CD4-positive, alpha-beta T cell treated with Interferon gamma for 1 hour (primary cell): ENCODE measurements at places on chromosomes 2 and 18.

- DNase-seq, result no peak
Observed at GRCh38 chr2:50607721-50608120, 424.2 kb downstream of the NRXN1 start.

- DNase-seq, result no peak
Observed at GRCh38 chr18:9117980-9118841, 15.7 kb downstream of the NDUFV2 start.

DNA sequence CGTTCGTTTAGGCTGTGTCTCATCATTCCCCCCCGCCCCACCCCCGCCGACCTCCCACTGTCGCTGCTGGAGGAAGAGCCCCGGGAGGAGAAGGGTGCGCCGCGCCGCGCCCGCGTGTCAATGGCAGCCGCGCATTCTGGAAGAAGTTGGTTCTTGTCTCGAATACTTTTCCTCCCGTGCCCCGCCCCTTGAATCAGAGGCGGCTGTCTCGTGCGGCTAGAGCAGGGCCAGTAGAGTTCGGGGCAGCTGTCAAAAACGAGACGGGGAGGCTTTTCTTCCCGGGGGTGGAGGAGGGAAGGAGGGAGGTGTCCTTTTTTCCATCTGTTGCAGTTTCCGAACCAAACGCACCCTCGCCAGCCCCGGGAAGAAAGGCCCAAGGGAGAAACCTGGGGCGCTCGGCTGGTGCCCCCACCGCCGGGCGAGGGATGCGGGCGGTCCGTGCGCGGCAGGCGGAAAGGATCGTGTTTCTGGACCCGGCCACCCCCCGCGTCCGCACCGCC is 410 bp upstream of the TGIF1 start:
- DNase-seq, result no peak

DNA sequence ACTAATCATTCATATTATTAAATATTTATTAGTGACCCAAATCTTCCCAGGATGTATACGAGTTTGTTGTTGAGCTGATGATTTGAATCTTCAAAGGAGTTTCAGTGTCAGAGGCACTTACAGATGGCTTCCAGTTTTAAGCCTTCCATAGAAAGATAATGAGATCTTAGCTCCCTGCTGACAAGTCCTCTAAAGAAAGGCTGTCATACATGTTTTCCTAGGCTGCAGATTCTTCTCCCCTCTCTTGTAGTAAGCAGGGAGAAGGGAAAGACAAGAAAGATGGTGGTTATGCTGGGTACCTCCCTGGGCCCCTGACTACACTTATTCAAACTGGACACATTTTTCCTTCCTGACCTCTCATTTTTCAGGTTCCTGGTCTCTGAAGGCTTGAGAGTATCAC is 8.1 kb upstream of the GAREM1 start:
- DNase-seq, result no peak

DNA sequence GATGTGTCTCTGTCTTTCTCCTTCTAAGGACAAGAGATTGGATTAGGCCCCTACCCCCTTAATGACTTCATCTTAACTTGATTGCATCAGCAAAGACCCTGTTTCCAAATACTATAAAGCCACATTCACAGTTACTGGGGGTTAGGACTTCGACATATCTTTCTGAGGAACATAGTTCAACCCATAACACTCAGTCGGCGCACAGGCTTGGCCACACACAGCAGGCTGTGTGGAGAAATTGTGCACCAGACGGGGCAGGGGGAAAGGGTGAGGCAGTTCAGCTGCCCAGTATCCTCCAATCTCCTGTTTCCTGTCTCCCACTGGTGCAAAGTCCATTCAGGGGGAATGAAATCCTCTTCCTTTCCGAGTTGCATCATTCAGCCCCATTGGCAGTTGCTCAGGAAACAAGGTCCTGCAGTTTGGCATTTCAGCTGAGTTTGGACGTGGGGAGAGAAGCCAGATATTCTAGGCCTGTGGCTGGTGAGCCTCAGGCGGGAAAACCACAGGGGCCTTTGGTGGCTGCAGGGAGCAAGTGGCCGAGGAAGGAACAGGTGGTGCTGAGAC is 9.4 kb upstream of the RAPGEF4 start:
- DNase-seq, result no peak

DNA sequence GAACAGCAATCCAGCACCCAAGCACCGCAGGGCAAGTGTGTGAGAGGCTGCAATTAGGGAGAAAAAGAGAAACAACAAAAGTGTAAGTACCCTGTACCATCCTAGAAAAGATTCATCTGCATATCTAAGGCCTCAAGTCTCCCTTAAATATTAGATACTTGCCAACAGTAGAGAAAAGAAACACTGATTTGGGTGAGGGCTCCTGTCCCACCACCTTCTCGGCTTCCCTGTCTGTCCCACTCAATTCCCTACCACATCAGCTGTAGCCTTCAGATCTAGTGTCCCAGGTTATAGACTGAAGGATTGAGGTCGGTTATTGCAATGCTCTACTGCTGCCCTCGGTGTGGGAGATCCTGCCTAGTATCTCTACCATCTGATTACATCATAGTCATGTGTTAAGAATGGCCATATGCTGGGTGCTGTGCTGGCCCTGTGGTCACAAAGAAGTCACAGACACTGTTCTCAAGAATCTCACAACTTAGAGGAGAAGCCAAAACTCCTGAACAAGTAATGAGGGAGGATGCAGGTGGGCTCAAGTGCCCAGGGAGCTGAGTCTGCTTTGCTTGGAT is 2.5 kb downstream of the RAX start:
- DNase-seq, result no peak

DNA sequence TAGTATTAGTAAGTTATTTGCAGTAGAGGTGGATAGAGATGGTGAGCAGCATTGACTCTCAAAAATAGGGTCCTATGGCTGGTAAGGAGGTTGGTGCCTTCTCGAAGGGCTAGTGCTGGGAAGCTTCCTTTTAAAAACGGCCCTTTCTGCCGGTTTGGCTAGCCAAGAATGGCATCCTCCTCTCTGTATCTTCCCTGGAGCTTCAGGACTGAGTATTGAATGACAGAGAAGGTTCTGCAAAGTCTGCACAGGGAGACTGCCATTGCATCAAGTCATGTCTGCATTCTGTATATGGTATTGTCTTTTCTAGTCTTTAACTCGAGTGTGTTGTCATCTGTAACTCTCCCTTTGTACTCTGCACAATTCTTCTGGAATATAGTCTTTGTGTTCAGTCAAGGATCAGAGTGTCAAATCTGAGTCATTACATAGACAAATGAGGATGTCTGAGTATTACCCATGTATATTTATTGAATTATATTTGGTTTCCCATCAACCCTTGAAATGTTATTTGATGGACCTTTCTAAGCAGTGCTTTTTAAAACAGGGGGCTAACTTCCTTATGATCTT is 1.1 kb downstream of the LDLRAD4 start:
- no peak for DNase-seq

DNA sequence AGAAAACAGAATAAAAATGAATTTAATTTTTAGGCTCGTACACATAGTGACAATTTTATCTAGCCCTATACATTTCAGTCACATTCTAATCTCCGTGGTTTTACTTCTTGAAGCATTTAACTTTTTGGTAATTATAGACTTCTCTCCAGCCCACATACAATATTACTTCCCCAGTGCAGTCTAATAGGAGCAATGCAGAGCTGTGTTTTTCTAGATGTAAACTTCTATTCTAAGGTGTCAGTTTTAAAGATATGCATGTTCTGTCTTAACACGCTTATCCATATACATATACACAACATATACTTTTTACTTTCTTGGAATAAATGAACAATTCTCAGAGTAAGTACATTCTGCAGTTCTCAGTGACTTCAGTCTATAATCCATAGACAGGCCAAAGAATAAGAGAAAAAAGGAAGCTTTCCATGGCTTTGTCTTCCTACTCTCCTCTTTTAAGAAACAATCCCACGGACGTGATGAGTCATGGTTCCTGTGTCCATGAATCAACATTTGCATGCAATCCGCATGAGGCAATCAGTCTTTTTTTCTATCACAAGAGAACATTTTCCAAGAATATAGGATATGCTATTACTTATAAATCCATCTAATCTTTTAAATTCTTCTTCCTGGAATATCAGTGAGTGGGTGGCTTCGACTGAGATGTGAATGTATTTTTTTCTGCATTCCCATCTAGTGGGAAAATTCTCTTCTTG is 42.8 kb downstream of the CCDC102B start:
- no peak for DNase-seq

DNA sequence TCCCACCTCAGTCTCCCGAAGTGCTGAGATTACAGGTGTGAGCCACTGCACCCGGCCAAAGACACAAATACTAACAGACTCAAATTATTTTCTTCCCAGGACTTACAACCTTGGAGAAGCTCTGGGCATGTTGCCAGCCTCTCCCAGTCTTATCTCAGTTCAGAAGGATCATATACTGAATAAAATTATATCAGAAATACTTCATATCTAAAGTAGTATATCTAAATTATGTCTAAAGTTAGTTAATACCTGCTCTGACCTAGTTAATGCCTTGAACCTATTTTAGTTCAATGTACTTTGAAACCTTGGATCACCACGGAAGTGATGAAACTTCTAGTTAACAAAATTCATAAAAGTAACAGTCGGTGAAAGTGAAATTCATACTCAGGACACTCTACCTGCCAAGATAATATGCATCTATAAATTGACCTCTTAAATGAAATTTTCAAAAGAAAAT is 34.4 kb upstream of the CYBRD1 start:
- no peak for DNase-seq

DNA sequence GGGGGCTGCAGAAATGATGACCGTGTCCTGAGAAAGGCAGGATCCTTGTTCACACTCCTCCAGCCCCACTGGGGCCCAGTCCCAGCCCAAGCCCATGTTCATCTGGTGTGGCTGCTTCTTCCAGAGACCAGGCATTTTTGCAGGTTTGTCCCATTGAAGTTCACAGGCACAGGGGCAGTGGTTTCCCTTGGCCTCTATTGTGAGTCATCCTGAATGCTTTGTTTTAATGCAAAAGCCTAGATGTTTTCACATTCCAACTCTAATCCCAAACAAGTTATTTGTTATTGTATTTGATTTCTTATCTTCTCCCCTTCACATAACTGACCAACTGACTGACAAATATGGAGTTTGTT is 426.4 kb upstream of the ID2 start:
- DNase-seq, result no peak

- DNase-seq, result no peak
Observed at GRCh38 chr2:120474486-120474885, 128.6 kb downstream of the INHBB start.

DNA sequence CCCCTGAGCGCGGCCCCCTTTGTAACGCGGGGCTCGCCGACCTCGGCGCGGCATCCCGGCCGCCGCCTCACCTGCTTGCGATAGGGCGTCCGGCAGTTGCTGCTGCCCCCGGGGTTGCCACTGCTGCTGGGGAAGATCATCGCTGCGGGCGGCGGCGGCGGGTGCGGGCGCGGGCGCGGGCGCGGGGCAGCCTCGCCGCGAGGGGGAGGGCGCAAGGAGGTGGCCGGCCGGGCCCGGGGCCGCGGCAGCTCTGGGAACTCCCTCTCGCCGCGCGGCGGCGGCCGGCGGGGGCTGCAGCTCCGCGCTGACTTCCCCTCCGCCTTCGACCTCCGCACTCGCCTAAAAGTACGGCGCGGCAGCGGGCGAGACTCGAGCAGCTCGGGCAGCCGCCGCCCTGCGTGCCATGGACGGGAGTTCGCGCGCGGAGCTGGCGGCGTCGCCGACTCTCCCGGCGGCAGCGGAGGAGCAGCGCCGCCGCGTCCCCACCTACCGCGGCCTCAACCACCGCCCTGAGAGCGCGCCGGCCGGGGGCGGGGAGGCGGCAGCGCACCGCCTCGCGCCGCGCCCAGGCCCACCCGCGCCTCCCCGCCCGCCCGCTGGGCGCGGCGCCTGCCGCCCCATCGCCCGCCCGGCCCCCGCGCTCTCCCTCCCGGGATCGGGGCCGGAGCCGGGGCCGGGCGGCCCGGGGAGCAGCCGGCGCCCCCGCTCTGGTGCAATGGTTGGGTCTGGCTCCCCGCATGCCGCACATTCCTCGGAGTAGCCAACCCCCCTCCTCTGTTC is 86.0 kb downstream of the RBMS1 start:
- peak; percentile 73 for DNase-seq

DNA sequence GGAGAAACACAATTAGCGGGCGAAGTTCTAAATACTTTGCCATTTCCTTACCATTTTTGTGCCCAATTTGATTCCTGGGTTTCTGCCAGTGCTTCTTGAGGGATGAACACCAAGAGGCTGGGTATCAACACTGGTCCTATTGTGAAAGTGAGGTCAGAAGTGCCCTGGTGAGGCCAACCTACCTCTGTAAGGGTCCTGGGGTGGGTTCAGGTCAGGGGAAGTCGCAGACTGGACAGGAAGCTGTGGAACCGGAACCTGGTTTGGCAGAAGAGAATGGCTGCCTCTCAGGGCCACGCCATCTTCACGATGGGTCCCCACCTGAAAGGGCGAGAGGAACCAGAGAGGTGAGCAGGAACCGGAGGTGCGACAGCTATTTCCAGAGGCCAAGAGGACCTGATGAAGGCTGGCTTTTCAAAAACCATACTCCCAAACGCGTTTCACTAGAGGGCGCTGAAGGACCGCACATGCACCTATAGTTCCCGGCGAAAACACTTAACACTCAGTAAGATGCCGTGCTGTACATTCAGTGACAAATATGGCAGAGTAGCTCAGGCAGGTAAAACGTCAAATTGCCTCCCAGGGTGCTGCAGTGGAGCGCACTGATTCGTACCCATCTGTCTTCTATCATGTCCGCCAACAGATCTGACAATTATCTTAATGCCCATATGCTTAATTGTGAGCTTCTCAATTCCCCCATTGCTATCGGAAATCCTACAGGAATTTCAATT is 275.3 kb upstream of the CCDC68 start:
- DNase-seq, result peak; percentile 55

GRCh38 chr2:56784046-56784445 is 600.3 kb downstream of the CCDC85A start:
- DNase-seq, result no peak

GRCh38 chr2:28413152-28413898 is 20.7 kb downstream of the FOSL2 start:
- DNase-seq, result peak; percentile 36

DNA sequence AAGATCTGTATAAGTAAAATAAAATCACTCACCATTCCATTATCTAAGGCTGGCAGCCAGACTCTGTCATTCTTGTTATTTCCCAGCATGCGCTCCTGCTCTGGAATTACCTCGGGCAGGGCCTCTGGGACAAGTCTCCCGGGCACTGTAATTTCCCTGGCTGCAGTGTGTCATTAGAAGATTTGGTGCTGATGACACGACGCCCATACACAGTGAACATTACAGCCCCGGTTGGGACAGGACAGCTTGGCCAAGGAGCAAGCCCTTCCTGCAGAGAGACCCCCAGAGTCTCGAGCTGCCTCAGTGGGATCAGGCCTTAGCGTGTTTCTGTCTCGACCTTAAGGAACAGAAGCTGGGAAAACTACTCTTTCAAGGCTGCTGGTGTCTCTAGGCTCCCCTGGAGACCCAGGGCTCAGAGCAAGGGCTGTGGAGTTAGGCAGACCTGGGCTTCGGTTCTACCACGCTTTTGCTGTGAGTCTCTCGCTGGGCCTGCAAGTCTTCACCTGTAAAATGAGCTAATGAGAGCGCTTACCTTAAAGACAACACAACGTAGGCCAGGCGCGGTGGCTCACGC is 39.7 kb downstream of the SMAD7 start:
- DNase-seq, result no peak

DNA sequence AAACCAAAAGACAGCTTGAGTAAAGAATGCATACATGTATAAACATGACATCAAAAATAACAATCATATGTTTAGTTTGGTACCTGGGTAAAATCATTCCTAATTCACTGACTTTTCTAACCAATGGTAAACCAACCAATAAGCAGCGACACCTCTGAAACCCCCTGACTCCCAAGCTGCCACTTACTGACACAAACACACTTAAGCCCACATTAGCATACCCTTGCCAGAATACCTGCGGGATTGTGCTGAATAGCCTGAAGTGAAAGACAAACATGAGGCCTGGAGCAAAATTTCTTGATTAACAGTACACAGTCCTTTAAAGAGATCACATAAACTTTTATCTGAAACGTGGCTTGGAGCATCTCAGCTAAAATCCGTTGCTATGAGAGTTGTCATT is 902.9 kb downstream of the TMEM182 start:
- no peak for DNase-seq
